ENCODE measurements at places on chromosomes 2 and 18.

DNA sequence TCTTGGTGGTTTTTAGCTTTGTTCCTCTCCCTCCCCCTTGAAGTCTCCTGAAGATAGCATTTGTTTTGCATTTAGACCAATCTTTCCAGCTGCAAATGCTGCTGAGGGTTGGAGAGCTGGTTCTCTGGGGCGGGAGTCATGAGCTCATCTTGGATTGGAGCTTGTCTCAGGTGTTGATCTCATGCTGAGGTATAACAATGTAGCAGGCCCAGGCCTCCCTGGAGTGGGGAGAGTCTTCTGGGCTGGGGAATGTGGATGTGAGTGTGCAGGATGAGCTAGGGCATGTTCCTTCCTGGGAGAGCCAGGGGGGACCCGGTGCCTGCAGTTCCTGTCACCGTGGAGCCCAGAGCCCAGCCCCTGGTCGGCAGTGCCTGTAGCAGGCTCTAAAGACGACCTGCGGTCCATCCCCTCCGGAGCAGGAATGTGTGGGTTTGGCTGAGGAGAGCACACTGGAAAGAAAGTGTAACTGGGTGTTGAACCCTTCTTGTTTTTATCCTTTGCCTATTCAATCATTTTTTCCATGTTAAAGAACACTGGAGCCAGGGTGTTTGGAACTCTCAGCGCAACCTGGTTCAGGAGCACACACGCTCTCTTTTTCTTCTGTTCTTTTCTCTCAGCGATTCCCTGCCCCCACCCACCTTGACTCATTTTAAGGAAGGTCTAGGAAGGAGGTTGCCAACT, 2.7 kb downstream of the ZNF532 start:
- DNase-seq = no peak

DNA sequence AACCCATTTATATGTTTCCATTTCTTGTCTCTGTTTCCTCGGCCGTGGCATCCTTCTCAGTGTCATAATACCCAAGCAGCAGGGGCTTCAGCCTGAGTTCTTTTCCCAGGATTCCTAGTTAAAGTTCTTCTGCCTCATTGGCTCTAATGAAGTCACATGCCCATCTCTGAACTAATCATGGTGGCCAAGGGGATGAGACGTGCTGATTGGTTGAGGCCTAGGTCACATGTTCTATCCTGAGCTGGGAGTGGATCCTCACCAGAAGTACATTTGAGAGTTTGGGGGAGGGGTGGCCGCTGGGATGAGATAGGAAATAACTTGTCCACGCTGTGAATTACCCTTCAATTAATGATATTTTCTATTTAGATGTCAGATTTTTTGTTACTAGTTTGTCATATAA, 3.8 kb upstream of the UGT1A5 start:
- no peak for DNase-seq

- no peak for DNase-seq
Measured at GRCh38 chr2:143193121-143193520, 63.9 kb downstream of the ARHGAP15 start.

GRCh38 chr2:184339966-184340365, 258.4 kb upstream of the ZNF804A start:
- DNase-seq = peak; percentile 37

Measured in fibroblast of lung (primary cell).